ENCODE measurements at places on chromosomes 1 and 21.

DNA sequence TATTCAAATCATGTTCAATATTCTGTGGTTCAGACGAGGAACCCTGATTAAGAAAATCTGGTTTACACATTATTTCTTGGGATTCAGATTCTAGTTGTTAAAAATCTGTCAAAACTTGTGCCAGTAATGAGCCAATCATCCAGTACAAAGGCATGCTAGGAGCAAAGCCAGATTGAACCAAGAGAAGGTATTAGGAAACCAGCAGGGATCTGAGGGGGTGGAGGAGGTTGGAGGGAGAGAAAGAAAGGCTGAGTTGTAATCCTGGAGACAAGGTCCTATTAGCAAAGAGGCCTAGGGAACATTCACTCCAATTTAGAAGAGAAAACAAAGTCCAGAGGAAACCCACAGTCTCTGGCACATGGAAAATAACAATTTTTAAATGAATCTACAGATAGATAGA lies 352.9 kb downstream of the LTN1 start:
- no peak for DNase-seq

- DNase-seq = no peak
Observed at GRCh38 chr1:38814984-38815464, 44.5 kb downstream of the RRAGC start.

DNA sequence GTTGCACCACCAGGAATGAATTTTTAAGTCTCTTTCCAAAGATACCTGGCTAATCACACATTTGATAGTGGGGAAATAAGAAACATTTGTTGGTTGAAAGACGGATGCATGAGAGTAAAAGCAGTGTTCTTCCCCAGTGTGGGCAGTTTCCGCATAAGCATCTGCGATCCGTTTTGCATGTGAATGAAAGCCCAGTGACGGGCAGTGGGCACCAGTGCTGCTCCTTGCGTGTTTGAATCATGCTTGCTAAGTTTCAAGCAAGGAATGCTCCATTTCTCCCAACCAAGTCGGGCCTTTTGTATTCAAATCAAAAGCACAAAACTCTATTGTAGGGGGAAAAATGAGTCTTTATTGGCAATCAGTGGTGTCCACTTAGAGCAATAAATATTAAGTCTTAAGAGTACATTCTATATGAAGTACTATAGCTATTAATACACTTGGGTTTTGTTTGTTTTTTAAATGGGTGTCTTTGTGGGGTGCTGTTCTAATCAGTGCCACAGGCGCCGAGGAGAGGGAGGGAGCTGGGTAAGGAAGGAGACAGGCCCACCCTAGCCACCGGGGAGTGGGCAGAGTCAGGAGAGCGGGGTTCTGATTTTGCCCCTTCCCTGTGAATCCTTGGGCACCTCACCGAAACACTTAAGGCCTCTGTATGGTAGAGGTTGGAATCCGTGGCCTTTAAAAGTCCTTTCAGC lies 750 bp upstream of the PTGFRN start:
- DNase-seq = no peak

- DNase-seq = no peak
Observed at GRCh38 chr1:21344750-21345443, 54.6 kb upstream of the ECE1 start.

DNA sequence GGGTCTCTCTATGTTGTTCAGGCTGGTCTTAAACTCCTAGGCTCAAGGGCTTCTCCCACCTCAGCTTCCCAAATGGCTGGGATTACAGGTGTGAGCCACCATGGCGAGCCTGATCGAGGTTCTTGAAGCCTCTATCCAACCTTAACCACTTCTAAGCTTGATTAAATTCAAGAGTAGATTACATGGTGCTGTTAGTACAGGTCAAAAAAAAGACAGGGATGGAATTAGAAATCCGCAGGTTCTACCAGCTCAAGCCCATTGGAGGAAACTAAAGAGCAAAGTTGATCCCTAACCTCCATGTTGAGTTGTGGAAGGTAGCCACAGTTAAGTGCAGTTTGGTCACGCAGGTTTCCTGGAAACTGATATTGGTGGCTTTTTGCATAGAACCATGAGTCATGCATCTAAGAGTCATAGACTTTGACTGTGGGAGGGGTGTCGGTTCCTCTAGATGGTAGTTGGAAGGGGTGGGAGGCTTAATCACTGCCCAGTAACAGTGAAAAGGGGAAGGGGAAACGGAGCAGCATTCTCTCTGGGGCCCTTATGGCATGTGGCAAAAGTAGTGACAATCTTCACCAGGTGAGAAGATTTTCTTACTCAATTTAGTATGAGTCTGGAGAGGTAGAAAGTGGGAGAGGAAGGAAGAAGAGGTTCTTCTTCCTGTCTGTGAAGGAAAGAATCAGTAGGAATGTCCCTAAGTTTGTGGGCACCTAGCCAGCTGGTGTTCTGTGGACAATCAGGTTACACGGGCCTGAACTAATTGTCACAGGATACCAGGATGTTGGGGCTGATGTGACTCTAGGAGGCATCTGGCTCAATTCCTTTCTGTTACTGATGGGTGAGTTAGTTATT lies 7.0 kb downstream of the CD53 start:
- no peak for DNase-seq

- DNase-seq = no peak
Observed at GRCh38 chr1:59202455-59202854, 94.4 kb upstream of the FGGY start.

DNA sequence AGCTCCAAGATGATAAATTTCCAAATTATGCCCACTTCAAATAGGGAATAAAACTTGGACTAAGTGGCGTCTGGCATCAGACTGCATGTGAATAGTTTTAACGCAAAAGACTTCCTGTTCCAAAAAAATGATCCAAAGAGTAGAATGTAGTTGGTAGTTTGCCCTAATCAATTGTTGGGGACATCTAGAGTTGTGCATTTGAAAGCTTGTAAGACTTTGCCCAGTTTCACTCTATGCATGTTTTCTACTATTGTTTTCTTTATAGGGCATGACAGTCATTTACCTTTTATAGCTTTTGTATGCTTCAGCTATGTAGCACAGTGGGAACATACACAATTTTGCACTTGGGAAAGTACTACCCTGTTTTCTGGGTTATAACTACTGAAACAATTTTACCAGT lies 86.0 kb downstream of the HS2ST1 start:
- DNase-seq = no peak

DNA sequence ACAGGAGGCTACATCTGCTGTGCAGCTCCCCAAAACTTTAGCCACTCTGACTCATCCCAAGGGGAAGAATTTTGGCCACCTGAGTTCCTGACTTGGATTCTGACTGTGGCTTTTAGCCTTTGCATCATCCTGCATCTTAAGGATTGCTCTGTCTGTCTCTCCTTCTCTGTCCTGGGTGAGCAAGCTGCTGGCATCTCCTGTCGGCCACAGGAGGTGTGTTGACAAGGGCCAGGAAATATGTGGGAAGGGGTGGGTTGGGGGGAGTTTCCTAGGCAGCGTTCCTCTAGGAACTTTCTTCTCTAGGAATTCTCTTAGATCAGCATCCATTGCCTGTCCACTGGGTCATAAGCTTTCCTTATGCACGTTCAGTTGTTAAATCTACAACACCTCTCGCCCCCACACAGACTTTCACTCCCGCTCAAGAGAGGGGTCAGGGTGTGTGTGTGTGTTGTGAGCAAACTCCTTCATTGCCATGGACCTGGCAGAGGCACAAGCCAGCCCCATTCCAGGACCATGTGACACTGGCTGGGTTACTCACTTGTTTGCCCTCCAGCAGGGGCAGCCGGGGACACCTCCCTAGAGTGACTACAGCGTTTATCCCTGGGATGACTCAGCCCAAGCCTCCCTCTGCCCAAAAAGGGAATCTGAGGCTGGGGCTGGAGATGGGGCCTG lies 145.0 kb upstream of the DUSP10 start:
- no peak for DNase-seq

DNA sequence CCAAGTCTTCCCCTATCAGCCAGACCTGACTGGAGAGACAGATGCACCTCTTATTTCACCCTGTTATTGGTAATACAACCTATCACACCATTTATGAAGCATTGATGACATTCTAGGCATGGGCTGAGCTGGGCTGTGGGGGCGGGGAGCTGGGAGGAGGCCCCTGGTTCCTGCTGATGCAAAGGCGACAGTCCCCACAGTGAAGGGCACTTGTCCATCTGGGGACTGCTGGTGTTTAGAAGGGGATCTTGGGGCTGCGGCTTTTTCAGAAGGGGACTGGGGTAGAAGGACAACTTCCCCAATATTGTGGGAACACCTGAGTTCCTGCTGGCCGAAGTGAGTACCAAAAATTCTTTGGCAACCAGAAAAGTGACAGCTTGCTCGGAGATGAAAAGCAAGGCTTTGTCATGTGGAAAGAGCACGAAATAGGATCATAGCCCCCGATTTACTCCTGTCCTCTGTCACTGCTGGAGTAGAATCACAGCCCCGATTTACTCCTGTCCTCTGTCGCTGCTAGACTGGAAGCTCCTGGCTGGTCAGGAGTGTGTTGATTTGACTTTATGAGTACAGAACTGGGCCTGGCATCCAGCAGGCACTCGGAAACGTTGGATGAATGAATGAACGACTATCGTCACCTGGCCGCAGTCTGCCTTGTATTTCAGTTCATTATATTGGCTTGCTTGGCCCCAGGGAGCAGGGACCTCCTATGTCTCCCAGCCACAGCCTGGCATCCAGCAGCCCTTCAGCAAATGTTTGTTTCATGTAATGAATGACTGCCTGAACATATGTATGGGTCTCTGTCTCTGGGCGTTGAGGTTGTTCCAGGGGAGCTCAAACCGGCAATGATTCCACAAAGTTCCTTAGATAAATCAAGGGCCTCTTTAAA lies 16.5 kb upstream of the ETV3L start:
- DNase-seq = no peak

DNA sequence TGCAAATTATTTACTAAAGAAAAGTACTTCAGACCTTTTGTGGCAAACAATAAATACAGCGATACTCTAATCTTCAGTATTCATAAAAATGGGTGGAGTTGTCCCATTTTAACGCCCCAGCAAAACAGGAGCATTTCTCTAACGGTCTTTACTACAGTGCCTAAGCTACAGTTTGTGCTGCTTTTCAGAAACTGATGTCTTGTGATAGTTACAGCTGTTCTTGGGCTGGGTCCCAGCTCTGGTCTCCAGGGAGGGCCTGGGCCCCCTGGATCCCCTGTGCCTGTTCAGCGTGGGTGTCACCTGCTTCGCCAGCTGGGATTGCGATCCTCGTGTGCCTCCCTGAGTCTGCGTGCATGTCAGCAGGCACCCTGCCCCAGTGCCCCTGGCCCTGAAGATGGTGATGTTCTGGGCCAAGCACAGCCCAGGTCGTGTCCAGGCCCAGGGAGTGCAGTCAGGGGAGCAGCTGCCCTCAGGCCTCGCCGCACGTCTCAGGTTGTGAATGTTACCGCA lies 64.0 kb upstream of the DIP2A start:
- DNase-seq = no peak

DNA sequence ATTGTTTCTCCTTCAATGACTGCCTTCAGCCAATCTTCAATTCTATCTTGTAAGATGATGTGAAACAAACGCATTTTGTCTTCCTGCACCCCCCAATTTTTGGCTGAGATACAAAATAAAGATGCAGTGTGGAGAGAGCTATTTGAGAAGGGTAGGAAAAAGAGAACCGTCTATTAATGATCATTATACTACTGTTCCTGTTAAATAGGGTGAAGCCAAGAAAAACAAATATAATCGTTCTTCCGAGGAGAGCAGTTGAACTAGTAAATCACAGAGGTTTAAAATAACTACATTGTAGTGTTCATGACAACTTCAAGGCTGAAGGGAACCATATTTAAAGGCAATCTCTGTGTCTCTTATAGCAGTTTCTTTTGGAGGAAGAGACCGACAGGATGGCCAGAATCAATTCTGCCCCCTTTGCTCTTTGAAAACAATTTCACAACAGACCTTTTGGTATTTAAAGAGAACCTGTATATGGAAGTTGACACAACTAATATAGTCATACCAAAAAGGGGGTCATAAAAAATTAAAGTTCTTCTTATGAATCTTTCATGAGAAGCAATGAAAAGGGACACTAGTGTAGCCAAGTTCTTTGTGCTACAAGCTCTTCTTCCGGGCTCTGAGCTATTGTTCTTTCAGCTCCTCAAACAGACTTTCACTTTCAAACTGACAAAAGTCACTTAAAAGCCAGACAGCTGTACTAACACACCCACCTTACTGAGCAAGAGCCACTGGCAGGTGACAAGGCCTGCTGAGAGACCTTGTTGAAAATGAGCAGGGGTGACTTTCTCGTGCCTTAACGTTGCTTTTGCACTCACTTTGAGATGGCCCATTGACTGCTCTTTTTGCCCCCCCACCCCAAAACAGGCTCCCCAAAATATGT lies 30.9 kb downstream of the PROX1 start:
- no peak for DNase-seq

- DNase-seq = no peak
Observed at GRCh38 chr1:45880930-45881329, 77.5 kb downstream of the MAST2 start.

GRCh38 chr1:93338387-93339146 lies 7.1 kb upstream of the DR1 start:
- no peak for DNase-seq

Measured in stimulated activated CD8-positive, alpha-beta memory T cell treated with anti-CD3 and anti-CD28 coated beads, Interleukin-15, amount 100 ng/mL, for 24 hours (primary cell).